ENCODE measurements at places on chromosomes 3 and 15.

DNA sequence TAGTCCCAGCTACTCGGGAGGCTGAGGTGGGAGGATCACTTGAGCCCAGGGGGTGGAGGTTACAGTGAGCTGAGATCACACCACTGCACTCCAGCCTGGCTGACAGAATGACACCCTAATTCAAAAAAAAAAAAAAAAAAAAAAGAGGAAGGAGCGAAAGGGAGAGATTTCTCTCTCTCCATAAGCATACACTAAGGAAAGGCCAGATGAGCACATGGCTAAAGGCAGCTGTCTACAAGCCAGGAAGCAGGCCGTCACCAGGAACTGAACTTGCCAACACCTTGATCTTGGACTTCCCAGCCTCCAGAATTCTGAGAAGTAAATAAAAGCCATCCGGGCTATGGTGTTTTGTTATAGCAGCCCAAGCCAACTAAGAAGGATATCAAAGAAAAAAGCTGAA is 7.5 kb downstream of the SRGAP3 start:
- no peak for DNase-seq

GRCh38 chr3:129365296-129366136 is 62.9 kb downstream of the EFCAB12 start:
- DNase-seq: no peak

- DNase-seq: no peak
Observed at GRCh38 chr15:45641374-45641781, 6.5 kb downstream of the SQOR start.

DNA sequence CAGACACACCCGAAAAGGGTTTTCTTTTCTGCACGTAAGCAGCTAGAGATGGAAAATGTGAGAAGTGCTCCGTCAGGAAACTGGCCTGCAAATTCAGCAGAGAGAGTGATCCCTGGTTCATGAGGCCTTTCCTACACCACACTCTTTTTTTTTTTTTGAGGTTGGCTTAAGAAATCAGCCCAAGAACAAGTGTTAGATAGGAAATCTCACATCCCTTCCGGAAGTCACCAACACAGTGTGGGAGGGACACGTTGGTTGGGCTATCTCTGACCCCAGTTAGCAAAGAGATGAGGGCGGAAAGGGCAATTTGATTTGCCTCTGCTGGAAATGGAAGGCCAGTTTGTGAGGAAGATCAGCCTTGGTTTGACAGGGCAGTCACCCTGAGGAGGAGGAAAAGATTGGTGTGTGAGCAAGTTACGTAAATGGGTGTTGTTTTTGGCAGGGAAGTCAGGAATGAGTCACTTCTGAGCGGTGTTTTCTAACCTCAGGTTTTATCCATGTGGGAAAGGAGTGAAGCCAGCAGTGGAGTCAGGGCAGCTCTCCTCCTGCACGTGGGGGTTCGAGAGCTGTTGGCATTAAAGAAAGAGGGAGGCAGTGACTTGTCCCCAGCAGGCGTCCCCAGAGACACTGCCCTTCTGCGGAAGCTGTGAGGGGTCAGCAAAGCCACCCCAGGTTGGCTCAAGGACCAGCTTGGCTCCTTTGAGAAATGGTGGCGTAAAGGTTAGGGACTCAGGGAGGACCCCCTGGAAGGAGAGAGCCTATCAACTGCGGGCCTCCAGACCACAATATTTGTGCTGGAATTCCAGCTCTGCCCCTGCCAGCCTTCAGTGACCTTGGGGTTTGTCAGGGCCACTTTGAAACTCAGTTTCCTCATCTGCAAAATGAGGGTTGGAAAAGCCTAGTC is 237.6 kb upstream of the BHLHE40 start:
- DNase-seq: no peak

GRCh38 chr3:63413523-63413922 is 135.4 kb downstream of the SYNPR start:
- DNase-seq: no peak

- DNase-seq: no peak
Observed at GRCh38 chr3:59192473-59192872, 142.6 kb upstream of the CFAP20DC start.

Data from NCI-H2107 (cell line).